ENCODE measurements at places on chromosomes 2 and 18.

DNA sequence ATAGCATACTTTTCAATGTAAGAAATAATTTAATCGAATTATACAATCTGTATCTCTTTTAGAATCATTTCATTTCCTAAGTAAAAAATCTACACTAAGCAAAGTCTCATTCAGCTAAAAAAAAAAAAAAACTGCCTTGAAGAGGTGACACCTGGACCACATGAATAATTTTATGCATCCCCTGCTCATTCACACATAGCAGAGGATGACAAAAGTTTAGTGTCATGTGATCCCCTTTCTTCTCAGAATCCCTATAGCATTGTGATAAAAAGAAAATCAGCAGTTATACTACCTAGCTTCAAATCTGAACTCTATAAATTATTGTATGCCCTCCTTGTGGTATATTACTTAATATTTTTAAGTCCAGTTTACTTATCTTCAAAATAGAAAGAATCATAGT, 603.8 kb downstream of the ERBB4 start:
- DNase-seq: no peak

- no peak for DNase-seq
Measured at GRCh38 chr2:65416945-65417344, 15.5 kb downstream of the SPRED2 start.

GRCh38 chr2:15773846-15774245, 166.5 kb upstream of the MYCN start:
- DNase-seq: no peak

GRCh38 chr2:72080286-72081145, 67.1 kb downstream of the CYP26B1 start:
- no peak for DNase-seq

DNA sequence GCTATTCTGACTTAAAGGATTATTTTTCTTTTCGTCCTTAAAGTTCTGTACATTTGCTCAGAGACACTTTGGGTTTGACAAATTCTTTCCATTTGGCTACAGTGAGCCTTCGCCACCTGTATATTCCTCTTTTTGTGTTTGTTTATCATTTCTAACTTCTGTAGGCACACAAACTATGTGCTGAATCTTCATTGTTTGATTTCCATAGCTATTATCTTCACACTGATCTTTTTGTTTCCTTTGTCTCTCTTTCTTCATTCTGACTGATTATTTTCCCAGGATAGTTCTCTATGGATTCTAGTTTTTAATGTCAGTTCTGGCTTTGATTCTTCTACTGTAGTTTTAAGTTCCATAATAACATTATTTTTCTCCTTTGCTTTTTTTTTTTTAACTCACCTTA, 350.2 kb downstream of the ZNF521 start:
- DNase-seq: no peak

DNA sequence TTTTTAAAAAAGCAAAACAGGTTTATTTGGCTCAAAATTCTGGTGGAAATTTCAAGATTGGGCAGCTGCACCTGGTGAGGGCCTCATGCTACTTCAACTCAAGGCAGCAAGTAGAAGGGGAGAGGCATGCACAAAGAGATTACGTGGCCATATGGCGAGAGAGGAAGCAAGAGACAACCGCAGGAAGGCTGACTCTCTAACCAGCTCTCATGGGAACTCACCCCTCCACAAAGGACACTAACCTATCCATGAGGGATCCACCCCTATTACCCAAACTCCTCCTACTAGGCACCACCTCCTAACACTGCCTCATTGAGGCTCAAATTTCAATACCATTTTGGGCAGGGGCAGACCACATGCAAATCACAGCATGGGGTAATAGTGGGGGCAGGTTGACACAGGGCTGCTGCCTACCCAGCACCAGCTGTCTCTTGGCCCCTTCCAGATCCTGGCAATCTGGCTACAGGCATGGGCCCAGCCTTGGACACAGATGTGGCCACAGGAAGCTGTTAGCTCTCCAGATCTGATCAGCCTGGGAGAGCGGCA, 2.0 kb upstream of the CAPN10 start:
- DNase-seq: no peak

All from GOT3 (cell line).